NCI-H774 (cell line): ENCODE measurements at places on chromosomes 12 and 14.

DNA sequence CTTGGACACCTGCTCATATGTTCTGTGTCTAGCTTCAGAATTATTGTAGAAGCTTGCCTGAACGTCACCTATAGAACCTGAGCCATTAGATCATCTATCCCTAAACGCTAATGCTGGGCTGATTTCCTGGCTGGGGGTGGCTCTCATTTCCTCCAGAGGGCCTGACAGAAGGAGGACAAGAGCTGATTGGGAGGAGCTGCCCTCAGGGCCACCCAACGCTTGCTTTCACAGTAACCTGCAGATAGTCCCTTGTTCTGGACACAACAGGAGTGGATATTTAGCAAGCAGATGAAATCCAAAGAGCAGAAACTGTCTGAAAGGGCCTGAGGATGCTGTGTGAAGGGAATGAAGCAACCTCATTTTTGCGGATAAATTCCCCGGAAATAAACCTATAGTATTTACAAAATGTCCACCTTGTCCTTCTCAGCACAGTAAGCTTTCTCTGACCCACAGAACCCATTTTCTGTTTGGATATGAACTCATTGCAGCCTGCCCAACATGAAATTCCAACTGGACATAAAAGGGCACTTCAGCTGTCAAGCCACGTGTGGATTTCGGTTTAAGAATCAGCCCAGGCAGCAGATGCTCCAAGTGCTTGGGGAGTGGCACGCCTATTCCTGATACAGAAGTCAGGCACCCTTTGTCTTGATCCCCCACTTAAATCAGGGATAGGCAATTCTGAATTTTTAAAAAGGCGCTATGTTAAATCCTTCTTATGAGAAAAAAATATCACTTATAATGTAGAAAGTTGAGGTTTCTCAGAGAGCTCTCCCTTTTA lies 32.8 kb upstream of the TUBA1C start:
- peak; percentile 15 for DNase-seq

DNA sequence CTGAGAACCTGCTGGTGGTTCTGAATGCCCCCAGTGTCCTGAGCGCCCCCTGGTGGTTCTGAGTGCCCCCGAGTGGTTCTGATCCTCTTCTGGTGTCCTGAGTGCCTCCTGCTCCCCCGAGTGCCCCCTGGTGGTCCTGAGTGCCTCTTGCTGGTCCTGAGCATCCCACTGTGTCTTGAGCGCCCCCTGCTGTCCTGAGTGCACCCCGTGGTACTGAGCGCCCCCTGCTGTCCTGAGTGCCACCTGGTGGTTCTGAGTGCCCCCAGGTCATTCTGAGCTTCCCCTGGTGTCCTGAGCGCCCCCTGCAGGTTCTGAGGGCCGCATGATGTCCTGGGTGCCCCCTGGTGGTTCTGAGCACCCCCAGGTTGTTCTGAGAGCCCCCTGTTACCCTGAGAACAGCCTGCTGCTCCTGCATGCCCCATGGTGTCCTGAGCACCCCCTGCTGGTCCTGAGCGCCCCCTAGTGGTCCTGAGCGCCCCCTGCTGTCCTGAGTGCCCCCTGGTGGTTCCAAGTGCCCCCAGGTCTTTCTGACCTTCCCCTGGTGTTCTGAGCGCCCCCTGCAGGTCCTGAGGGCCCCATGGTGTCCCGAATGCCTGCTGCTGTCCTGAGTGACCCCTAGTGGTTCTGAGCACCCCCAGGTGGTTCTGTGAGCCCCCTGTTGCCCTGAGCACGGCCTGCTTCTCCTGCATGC lies 1165.4 kb downstream of the TMEM121 start:
- no peak for DNase-seq

GRCh38 chr12:57522887-57523705 lies 472 bp downstream of the MBD6 start:
- no peak for DNase-seq

GRCh38 chr12:131962069-131962468 lies 12.3 kb downstream of the EP400 start:
- no peak for DNase-seq

- no peak for DNase-seq
Observed at GRCh38 chr12:85558684-85559083, 277.5 kb downstream of the RASSF9 start.

GRCh38 chr12:9124383-9125031 lies 8.8 kb upstream of the A2M start:
- DNase-seq = no peak

- DNase-seq = no peak
Observed at GRCh38 chr12:6187948-6188793, 12.0 kb upstream of the CD9 start.
